ENCODE measurements at places on chromosomes 7 and 10.

- peak; percentile 57 for DNase-seq
These were observed 24.9 kb downstream of the ZNF783 start for GRCh38 chr7:149286811-149287400.

DNA sequence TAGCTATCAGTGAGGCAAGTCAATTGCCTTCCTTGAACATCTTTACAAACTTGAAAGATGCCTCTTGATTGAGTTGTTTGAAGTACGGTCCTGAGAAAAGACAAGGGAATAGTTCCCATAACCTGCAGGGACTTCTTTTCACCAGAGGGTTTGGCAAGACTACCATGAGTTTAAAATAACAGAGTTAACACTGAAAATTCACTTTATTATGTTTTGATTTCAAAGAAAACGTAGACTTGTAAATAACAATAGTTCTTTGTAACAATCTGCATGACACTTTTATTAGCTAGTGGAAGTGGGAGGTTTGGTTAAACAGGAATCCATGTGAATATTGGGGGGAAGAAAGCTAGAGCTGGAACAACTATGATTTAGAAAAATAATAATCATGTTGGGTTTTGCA, 49.5 kb downstream of the WNT2 start:
- no peak for DNase-seq

- DNase-seq: no peak
These were observed 1.2 kb upstream of the UNCX start for GRCh38 chr7:1231214-1232102.

DNA sequence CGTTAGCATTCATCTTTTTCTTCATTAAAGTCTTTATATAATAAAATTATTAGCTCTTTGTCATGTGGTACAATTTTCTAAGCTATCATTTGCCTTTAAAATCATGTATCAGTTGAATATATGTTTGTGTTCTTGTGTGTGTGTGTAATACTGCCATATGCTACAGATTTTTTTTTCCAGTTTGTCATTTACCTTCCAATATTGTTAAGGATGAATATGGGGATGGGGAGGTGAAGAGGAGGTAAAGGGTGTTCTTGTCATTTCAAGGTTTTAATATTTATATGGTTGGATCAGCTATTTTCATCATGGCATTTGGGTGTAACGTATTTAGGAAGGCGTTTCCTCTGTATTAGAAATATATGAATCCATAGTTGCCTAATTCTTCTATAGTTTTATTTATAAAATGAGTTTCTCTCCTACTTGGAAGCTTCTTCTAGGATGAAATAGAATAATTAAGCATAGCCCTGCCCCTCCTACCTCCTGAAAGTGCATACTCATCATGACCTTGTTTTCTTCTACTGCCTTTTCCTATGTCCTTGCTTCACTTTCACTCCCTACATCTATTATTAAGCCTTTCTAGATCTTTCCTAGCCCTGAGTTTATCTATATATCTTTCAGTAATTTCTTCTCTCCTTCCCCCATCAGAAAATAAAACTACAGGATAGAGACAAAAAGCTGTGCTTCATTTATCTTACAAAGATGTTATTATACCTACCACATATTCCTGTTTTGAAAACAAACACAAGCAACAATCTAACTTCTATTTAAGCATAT, 25.1 kb downstream of the RAB18 start:
- no peak for DNase-seq

GRCh38 chr10:17836942-17837341, 27.8 kb downstream of the MRC1 start:
- DNase-seq: peak; percentile 15

GRCh38 chr10:131187274-131187673, 124.2 kb downstream of the TCERG1L start:
- no peak for DNase-seq

DNA sequence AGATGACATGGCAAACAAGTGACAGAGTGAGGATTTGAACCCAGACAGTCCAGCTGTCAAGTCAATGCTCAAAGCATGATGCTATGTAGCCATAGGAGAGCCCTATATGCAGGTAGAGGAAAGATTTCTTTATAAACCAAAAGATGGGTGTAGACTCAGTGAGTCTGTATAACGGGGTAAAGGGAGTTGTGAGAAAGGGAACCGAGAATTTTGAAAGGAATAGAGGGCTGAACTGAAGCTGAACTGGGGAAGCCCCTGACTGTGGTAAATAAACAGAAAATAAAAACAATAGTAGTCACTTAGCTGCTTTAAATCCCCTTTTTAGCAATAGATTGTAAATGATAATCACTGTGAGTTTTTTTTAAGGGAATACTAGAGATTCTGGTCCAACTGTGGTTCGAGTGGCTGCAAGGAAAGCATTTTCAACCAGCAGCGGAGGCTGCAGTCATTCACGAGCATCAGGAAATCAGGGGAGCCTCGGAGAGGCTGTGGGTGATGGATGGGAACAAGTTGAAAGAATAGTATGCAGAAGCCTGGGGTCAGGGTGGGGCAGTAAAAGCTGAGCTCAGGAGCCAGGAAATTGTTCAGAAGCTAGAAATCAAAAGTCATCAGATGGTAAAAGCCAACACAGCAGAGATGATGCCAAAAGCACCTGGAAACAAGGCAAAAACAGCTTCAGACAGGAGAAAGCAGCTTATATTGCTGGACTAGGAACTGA, 393.5 kb downstream of the GFRA1 start:
- no peak for DNase-seq

GRCh38 chr10:24958091-24958720, 5.8 kb upstream of the PRTFDC1 start:
- DNase-seq: no peak

DNA sequence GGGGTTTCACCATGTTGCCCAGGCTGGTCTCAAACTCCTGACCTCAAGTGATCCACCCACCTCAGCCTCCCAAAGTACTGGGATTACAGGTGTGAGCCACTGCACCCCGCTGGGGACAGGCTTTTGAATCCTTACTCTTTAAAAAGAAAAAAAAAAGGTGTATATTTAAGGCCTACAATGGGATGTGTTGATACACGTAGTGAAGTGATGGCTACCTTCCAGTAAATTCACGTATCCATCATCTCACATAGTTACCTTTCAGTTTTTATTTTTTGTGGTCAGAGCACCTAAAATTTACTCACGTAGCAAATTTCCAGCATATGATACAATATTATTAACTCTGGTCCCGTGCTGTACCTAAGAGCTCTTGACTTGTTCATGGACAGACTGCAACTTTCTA, 119.5 kb upstream of the INSYN2A start:
- DNase-seq: no peak

DNA sequence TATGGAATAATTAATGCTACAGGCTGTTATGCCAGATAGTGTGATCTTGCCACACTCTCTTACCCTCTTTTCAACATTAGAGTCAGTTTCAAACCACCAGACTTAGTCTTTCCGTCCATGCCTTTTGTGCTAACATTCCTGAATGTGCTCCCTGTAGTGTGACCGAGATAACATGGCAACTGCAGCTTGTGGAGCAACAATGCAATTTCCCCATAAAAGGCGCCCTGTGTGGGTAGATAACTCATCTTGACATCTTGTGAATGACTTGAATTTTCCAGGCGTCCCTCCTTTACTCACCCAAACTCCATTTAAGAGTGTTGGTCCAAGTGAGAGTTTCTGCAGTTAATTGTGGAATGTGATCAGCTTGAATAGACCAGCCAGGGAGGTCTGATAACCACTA, 99.6 kb downstream of the DNAH11 start:
- no peak for DNase-seq

GRCh38 chr10:22766693-22767092, 52.3 kb upstream of the PIP4K2A start:
- no peak for DNase-seq

DNA sequence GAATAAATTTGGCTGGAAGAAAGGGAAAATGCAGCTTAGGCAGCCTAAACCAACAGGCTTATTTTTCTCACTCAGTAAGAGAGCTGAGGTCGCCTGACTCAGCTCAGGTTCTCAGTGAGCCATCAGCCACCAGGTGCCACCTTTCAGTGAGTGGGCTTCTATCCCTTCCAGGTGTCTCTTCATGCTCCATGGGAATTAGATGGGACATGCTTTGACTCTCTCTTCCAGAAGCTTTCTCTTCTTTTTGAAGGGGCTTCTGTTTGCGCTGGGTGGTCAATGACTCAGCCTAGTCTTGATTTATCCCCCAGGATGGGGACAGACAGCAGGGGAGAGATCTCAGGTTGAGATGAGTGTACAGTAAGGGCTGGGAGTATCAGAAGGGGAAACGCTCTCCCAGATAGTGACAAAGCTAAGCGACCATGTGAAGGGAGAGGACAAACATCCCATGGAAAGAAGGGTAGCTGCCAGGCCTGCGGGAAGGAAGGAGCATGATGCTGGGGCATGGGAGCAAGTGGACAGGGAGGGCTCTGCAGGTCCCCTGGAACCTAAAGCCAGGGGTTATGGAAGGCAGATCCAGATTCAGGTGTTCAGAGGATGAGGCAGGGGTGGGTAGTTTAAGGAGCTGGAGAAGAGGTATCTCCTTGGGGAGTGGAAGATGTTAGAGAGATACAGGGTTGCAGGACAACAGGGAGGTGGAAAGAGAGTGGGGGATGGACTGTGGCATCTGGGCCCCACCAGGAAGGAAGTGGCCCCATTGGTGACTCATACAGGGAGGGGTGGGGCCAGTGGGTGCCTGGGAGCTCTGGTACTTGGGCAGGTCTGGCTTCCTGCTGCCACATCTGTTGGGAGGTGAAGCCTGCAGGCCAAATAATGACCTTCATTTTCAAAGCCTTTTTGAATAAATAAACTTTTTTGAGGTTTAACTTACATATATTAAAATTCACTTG, 32.5 kb downstream of the OGDH start:
- DNase-seq: no peak

Measured in LNCaP clone FGC (cell line).